CD4-positive, alpha-beta T cell treated with Interleukin-15 for 4 hours (primary cell): ENCODE measurements at places on chromosomes 5 and 9.

GRCh38 chr5:147216552-147217154 is 18.2 kb upstream of the STK32A start:
- peak; percentile 5 for DNase-seq

- DNase-seq = no peak
Observed at GRCh38 chr9:122162415-122162814, 2.7 kb downstream of the MORN5 start.

DNA sequence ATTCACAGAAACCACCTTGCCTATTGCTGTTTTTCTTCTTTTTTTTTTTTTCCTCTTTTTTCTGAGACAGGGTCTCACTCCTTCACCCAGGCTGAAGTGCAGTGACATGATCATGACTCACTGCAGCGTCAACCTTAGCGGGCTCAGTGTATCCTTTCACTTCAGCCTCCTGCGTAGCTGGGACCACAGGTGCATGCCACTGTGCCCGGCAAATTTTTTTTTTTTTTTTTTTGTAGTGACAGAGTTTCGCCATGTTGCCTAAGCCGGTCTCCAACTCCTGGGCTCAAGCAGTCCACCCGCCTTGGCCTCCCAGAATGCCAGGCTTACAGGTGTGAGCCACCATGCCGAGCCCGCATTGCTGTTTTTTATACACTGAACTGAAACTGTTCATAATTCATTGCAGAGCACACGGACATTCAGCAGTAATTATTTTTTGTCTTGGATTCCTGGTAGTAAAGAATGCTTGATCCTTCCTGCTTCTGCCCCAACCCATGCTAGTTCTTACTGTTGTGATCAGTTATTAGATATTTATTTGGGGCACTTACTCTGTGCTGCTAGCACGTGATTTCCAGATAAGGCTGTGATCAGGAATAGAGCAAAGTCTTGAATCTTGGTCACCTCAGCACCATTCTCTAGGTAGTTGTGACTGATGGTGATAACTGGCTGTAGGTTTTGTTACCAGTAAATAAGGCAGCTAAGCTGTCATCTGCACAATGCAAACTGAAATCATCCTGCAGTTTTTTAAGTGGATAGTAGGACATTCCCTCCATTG is 14.0 kb downstream of the MAP3K1 start:
- DNase-seq = peak; percentile 70

GRCh38 chr9:96344458-96345180 is 38.9 kb downstream of the SLC35D2 start:
- no peak for DNase-seq

GRCh38 chr9:130287736-130288135 is 22.2 kb downstream of the HMCN2 start:
- no peak for DNase-seq

GRCh38 chr9:8267636-8268035 is 468.1 kb upstream of the DMAC1 start:
- no peak for DNase-seq

GRCh38 chr5:14101922-14102321 is 41.2 kb upstream of the TRIO start:
- DNase-seq = no peak

- no peak for DNase-seq
Observed at GRCh38 chr5:145947581-145947980, 11.2 kb downstream of the SH3RF2 start.

- no peak for DNase-seq
Observed at GRCh38 chr9:92771309-92771708, 6.7 kb upstream of the BICD2 start.

- DNase-seq = no peak
Observed at GRCh38 chr9:113154946-113155345, 4.1 kb downstream of the SLC31A2 start.

DNA sequence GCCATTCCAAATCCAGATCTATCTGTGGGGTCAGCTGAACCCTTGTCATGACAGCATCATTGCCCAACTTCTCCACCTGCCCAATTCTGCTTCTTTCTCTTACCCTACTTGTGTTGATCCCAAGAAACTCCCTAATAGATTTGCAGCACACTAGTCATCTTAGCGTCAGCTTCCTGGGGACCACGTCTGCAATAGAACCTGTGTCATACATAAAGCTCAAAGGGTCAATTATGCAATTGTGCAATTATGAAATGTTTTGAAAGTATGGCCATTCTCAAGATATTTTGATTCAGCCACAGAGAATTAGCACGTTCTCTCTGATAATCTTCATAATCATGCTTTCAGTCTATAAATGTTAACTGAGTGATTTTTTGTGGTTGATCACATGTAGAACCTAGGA is 87.4 kb upstream of the PAPPA start:
- no peak for DNase-seq

DNA sequence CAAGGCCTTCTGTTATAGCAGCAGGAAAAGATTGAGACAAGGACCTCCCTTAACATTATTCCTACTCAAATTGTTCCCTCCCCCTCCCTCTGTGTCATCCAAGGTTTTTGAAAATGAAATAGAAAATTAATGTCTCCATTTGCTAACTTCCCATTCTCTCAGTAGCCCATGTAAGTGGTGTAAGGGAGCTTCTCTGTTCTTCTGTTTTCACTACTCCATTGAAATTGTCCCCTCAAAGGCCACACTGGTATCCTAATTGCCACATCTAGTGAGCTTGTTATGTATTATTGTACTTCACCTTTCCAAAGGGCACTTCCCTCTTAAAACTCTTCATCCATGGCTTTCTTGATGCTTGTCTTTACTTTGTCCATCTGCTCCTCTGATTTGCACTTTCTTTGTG is 131.2 kb upstream of the PIK3R1 start:
- DNase-seq = no peak

DNA sequence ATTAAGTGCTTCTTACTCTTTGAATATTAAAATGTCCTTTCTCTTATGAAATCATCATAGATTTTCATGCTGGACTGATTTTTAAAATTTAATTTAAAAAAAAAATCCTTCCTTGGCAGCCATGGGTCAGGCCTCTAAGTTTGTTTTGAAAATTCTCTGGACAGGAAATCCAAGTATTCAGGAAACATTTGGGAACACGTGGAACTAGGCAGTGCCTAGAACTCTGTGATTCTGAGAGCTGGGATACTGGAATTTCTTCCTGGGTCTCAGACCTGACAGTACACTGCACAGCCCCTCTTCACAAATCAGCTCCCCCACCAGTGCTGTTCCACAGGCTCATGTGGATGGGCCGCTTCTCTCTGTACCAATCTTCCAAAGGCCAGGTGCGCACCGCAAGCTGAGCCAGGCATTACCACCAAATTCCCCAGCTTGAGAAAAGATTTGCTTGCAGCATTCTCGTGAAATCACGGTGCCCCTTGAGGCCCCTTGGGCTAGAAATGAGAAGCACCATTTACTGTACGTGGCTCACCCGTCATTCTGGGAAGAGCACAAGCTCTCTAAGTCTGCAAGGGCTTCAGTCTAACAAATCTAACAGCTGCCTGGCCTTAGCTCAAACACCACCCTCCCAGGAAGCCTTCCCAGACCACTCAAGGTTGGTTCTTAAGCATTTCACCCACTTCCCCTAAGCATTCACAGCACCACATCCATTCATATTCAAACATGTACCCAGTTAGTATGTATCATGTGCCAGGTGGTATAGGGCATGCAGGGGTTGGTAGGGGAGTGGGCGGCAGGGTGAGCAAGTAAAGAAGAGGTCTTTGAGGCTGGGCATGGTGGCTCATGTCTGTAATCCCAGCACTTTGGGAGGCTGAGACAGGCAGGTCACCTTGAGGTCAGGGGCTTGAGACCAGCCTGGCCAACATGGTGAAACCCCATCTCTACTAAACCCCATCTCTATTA is 26.5 kb downstream of the B4GALT1 start:
- DNase-seq = no peak

DNA sequence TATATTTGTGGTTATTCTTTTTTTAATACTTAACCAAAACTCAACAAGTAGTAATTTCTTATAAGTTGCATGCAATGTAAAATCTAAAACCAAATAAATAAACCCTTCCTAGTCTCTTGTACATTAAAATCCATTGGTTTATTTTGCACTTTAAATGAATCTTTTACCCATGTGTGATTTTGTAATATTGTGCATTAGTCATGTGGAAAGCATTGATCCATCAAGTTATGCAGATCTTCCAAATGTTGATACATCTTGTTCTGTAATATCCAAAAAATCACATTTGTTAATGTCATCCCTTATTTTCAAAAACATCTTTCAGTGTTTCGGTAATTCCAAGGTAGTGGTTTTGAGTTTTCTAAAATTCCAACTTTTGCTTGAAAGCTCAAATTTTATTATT is 63.3 kb downstream of the CWC27 start:
- DNase-seq = no peak

DNA sequence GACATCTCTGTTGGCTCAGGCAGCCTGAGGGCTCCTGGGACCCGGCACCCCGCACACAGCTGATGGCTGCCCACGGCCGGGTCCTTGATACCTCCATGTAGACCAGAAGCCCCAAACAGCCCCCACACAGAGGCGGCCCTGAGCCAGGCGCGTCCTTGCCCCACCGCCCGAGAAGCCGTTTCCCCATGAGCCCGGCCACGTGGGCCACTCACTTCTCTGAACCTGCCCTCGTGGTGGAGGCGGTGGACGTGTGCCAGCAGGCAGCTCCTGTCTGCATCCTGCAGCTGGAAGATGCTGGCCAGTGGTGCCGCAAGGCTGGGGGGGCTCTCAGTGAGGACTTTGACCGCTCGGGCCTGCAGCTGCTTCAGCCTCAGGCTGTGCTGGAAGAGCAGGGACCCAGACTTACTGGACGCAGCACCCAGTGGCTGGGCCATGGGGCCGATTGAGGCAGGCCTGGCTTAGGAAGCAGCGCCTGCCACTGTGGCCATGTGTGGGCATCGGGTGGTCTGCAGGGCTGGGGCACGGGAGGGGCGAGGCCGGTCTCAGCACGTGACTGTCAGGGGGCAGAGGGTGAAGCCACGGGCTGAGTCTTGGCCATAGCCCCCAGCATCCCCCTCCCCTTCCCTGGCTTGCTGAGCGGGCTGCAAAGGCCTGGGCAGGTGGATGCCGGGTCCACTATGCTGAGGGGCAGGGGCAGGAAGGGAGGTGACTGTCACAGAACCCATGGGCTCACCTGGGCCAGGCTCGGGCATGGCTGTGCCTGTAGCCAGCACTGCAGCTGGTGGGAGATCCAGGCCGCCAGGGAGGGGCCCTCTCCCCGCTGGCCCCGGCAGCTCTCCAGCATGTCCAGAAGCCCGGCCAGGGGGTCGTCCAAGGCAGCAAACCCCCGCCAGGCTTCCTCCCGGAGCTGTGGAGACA is 50.0 kb downstream of the EXD3 start:
- no peak for DNase-seq

- no peak for DNase-seq
Observed at GRCh38 chr9:79012561-79012960, 559.2 kb upstream of the TLE4 start.

DNA sequence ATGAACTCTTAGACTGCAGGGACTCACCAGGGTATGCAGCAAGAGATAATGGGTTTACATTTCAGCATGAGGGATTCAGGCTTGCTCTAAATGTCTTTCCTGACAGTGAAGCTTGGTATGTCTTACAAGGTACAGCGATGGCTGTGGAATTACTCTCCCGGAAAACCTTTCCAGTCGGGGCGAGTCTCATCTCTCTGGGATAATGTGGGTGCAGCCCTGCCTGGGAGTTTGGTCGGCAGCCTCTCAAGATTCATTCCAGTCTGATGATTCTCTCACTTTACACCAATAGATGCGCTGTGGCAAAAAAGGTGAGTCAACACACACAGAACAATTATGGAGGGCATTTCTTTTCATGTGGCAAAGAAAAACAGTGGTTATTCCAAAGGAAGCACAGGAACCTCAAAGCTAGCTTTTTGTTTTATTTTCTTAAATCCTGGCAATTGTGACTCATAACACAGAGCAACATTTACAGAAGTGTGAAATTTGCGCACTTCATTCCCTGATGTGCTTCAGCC is 190.3 kb downstream of the DCP2 start:
- no peak for DNase-seq

- DNase-seq = no peak
Observed at GRCh38 chr9:15873573-15874177, 320.8 kb downstream of the CCDC171 start.

- no peak for DNase-seq
Observed at GRCh38 chr5:175691761-175692160, 33.9 kb downstream of the HRH2 start.

DNA sequence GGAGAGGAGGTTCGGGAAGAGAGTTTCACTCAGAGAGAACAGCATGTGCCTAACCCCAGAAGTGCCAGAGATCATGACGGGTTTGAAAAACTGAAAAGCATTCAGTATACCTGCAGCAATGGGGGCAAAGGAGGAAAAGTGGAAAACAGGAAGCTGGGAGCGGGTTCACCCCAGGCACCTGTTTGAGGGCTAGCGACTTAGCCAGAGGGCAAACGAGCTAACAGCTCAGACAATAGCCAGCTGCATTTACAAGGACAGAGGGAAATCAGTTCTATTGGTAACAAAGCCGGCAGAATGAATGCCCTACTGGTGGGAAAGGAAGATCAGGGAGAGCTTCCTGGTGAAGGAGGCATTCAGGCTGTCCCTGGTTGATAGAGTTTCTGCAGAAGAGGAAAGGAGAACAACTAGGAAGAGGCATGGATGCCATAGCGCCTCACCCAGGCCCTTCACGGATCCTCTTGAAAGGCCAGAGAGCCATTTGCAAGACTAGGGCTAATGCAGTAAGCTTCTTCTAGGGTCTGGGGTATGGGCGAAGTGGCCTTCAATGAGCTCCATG is 141.7 kb upstream of the ADRA1B start:
- no peak for DNase-seq

GRCh38 chr5:154972476-154973080 is 31.7 kb downstream of the MRPL22 start:
- DNase-seq = no peak

DNA sequence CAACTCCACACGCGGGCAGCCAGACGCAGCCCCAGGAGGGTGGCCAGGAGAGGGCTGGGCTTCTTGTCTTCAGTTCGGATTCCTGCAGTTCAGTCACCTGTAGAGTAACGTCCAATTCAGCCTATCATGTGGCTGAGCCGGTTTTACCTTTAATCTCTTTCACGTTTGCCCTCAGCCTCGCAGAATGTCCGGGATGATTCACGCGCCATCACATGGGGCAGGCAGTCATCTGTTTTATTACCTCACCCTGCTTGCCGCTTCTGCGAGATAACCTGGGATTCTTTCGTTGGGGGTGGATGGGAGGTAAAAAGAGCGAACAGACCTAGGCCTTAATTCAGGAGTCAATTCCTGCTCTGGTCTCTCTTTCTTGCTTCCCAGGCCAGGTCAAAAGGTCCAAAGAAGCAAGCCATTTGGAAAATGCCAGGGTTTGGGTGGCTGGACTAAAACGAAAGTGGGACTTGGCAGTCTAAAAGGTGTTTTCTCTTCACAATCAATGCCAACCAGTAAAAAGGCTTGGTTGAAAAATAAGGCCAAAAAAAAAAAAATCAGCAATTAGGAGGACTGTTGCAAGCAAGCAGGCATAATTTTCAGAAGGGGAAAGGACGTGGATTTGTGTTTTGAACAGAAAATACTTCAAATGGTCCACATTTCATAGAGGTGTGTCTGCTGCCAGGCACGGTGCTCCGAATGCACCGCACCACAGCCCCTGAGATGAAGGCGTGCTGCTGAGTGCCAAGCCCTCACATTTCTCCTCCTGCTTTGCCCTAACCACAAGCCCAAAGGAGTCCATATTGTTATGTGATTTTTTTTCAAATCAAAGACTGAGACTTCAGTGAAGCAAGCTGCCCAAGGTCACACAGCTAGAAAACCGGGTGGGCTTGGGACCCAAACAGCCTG is 2.8 kb upstream of the WWC1 start:
- no peak for DNase-seq
